Panc1 (cell line): ENCODE measurements at places on chromosomes 3 and 15. TPM values are rescaled to one million over a fixed set of nuclear protein-coding genes. Genes with fewer than 3 reads are reported as not detected.

DNA sequence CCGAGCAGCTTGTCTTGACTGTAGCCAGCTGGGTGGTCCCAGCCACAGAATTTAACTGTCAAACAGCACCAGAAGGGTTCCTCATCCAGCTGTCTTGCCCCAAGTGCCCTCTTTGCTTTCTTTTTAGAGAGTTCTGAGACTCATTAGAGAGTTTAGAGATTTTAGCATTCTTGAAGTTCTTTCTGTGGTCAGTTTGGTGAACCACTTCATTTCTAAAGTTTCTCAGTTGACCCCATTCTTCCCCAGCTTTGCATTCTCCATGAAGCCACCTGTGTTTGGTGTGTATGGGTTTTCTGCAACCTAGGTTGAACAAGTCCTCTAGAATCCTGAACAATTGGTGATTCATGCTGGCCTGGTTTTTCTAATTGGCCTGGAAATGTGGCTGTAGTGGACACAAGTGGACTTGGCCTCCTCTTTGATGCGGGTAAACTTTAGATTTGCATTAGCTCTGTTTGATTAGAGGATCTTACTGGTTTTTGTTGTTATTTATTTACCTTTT lies 33.7 kb downstream of the FLNB start:
- no peak for DNase-seq

- DNase-seq = no peak
These were observed 62.4 kb upstream of the ADPGK start for GRCh38 chr15:72845981-72846383.

- no peak for DNase-seq
These were observed 28.6 kb upstream of the SEMA3F start for GRCh38 chr3:50126287-50127211.

DNA sequence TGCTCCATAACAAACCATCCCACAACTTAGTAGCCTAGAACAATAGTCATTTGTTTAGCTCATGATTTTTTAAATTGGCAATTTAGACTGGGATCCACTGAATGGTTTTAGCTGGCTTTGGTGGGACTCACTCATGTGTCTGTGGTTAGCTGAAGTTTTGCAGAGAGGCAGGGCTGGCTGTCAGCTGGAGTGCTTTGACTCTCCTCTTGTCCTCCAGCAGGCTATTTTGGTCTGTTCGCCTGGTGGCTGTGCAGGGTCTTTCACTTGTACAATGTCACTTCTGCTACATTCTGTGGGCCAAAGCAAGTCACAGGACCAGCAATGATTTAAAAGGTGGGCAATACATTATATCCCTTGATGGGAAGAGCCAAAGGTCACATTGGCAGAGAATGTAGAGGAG lies 1146.5 kb downstream of the ROBO2 start:
- DNase-seq = no peak

- no peak for DNase-seq
These were observed 84.5 kb upstream of the GALNT15 start for GRCh38 chr3:16090024-16090423.

- no peak for DNase-seq
These were observed at the start of gene UBE2E1 for GRCh38 chr3:23805633-23806533. TSS of gene UBE2E1 (plus strand) at chr3:23805955. CDS start at chr3:23807270, 1,315 bp downstream.

The TAGLN3 gene
- not detected for total RNA-seq

The FEZF2 gene
- total RNA-seq = not detected

The LXN gene
- 301 TPM for total RNA-seq
